Sciatic nerve (tissue), 2 donors: ENCODE measurements at places on chromosomes 12 and 14. TPM values are rescaled to one million over a fixed set of nuclear protein-coding genes. Genes with fewer than 3 reads are reported as not detected.

GRCh38 chr12:75783093-75783877 is 248.3 kb downstream of the PHLDA1 start:
- no peak for DNase-seq

DNA sequence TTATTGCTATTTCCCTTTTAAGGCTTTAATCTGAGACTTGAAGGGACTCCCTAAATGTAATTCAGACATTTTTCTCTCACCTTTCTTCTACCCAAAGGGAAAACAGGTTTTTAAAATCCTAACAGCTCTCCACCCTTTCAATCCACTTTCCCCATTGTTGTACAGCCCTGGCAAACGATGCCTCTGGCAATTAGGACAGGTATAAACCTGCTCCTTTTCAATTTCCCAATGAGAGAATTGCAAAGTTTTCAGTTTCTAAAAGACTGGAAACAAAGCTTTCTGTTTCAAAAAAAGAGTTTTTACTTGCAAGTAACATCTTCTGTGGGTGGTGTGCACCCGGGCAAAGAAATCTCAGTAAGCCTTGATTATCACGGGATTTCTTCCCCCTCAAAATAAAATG is 131.2 kb downstream of the HMGA2 start:
- no peak for DNase-seq

GRCh38 chr12:121403721-121404120 is 3.8 kb downstream of the RNF34 start:
- DNase-seq, result no peak

- no peak for DNase-seq
These were observed 154.2 kb downstream of the CRADD start for GRCh38 chr12:93831374-93831773.

DNA sequence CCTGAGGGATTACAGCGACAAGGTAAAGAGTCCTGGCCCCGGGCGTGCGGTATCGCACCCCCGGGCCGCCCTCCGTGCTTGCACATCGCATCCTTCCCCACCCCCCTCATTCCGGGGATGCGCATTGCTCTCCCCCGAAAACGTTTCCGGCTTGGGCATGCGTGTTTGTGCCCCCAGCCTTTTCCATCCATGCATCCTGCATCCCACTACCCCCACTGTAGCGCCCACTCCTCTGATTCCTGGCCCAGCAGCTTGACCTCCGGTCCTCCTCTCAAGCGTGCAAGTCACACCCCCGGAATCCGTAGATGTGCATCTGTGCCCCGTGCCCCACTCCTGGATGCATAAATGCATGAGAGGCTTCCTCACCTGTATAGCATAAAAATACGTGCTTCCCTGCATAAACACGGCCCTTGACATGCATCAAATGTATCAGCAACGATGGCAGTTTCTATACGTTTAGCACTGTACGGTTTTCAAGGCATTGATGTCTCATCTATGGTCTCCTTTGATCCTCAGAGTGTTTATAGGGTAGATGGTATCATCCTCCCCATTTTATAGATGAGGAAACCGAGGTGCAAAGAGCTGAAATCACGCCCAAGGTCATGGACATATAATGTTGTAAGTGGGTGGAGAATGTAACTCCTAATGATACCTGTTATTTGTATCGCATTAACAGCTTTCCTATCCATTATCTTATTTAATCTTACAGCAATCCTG is 484 bp downstream of the RIC8B start:
- no peak for DNase-seq

DNA sequence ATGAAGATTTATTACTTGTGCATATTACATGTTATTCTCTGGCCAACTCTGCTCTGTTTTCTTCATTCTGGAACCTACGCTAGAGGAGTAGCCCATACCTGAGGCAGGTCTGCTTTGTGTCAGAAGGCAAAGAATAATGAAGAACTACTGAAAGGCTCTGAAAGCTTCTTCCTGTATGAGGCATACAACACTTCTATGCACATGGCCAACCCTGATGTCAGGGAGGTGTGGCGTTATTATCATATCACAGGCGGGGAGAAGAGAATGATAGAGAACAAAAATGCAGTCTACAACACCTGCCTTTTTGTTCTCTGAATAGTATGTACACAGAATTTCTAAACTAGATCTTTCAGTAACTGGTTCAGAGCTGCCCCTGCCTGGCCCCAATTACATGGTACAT is 32.5 kb upstream of the CRY1 start:
- no peak for DNase-seq

GRCh38 chr14:36477266-36477665 is 42.8 kb downstream of the NKX2-1 start:
- no peak for DNase-seq

DNA sequence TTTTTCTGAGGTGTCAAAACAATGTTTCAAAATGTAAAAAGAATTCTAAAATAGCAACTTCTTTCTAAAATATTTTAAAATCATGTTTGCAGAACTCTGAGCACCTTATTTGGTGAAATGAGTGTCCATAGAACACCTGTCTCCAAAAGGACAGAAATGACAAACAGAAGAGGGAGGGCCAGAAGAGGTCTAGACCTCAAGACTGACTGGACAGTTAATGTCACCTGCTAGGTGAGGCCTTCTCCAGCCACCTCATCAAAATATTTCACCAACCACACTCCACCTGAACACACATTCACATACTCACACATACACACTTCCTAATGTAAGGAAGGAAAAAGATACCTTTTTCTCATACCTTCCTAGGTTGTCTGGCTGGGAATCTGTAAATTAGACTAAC is 147.8 kb upstream of the PLEKHA5 start:
- DNase-seq, result no peak

DNA sequence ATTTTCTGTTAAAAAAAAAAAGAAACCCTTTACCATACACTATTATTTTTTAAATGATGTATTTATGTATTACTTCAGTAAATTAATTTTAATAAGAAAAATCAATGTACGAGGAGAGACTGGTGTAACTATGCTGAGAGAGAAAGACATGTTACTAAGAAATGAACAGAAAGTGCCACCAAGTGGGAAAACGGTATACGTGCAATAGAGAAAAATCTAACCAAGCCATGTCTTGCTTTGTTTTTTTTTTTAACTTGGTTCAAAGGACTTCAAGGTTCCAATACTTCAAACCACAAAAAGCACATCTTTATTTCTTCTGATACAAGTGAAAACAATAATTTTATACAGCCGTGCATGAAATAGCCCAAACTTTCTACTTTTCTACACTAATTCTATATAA is 22.9 kb downstream of the NDUFA12 start:
- DNase-seq, result no peak

- no peak for DNase-seq
These were observed 540.0 kb downstream of the RERGL start for GRCh38 chr12:17550011-17550410.

Gene RPL10L
- total RNA-seq, result not detected

Gene KRT2
- not detected for total RNA-seq
